ENCODE measurements at places on chromosomes 16 and 17.

DNA sequence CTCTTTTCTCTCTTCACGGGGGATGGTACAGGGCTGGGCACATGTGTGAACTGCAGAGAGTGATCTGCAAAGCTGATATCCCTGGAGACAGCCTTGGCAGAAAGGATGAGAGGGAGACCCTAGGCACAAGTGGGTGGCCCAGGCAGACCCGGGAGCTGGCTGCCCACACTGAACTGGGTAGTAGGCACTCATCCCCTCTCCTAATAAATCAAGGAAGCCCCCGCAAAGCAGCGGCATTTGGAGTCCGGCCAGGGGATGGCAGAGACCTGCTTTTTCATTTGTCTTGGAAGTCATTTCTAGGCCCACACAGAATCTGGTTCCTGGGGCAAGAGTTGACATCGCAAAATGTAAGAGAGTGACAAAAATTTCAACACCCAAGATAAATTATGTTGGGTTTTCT, 3.0 kb upstream of the TFAP4 start:
- no peak for DNase-seq

DNA sequence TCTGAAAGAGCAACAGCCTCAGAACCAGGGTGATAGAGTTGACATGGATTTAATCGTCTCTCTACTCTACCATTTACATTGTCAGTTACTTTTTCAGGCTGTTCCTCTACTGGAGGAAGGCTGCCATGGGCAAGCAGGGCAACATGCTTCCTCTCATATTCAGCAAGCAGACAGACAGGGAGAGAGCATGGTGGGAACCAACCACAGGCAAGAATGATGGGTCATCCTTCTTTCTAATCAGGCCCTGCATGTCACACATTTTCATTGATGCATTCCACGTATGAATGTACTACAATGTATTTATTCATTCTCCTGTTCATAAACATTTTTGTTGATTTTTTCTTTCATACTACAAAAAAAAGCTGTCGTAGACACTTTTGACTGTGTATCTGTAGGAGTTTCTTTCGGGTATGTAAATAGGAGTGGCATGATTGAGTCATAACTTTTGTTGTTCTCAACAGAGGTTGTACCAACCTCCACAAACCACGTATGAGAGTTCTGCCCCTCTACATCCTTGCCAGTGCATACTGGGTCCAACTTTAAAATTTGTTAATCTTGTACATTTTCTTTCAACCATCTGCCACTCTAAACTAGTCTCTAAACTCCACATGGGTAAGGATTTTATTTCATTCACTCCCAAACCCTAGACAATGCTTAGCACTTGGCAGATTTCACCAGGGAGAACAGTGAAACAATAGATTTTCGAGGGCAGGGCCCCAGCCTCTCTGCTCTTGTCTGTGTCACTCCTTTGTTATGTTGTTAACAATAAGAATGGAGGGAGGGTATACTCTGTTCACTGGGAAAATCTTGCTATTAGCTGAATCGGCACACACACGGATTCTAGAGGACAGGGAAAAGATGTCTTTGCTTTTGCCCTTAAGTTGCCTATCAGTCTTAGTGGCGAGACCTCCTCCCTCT, 58.7 kb downstream of the CMC2 start:
- DNase-seq, result no peak

DNA sequence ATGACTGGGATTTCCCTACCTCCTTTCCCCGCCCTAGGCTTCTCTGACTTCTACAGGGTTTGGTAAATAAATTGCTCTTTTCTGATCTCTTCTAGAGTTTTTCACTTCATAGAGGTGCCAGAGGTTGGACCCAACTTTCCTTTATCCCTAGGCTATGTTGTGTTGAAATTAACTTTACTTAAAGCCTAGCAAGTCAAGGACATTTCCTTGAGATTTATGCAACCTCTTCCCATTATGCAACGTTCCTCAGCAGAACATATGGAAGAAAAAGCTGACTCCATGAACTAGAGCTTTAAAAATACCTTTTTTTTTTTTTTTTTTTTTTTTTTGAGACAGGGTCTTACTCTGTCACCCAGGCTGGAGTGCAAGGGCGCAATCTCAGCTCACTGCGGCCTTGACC, 15.5 kb downstream of the MPO start:
- DNase-seq, result no peak

- no peak for DNase-seq
Observed at GRCh38 chr16:11161974-11162373, 94.0 kb downstream of the SOCS1 start.

DNA sequence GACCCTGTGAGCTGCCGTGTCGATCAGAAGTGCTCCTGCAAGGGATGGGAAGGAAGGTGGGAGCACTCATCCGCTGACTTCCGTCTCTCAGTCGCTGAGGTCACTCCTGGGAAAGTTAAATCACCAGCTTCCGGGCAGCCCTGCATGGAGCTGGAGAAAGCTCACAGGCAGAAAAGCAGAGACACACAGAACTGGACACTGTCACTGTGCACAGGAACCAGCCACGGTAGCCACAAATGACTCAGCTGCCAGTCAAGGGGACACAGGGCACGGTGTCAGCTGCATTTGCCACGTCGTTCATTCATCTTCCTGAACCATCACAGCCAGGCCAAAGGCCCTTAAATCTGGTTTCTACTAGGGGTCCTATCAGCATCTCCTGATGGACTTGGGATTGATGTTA, 226.4 kb upstream of the PSMD7 start:
- DNase-seq, result no peak

- no peak for DNase-seq
Observed at GRCh38 chr16:51449441-51449840, 298.4 kb upstream of the SALL1 start.

DNA sequence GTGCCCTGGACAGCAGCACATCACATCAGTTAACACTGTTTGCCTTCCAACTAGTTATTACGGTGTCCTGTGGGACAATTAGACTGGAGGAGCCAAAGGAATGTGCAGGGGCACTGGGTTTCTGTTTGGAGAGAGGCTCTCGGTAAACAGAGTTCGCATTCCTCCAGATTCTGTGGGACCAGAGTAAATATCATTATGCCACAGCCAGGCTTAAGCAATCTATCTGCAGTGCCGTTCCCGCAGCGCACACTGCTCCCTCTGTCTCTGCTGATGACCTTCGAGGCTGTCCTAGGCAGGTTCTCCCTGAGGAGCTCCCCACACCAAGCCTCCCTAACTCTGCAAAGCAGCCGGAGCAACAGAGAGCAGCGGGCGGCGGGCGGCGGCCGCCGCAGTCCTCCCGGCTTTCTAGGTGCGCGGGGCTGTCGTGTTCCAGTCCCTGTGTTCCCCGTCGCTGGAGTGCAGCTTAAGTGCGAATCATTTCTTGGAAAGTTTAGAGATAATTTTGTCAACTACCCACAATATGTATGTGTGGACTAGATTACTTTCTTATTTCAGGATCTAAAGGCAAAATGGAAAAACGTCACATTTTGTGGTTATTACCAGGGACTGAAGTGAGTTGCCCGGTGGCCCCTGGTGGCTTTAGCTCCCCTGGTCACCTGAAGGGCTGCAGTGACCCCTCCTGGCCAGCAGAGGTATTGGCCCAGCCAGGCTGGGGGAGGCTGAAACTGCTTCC, 43.3 kb downstream of the PGS1 start:
- no peak for DNase-seq

DNA sequence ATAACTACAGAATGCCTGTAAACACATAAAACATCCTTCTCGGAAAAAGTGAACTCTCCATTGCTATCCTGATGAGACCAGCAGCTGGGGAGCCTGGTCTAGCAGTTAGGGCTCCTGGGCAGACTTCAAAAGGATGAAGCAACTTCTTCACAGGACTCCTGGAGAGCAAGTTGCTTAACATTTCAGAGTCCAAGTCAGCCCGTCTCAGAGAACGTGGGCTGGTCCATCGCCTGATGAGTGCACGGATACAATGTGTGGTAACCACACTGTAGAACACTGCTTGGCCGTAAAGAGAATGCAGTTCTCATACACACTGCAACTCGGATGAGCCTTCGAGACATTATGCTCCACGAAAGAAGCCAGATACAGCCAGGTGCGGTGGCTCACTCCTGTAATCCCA, 52.7 kb downstream of the TMEM235 start:
- no peak for DNase-seq

DNA sequence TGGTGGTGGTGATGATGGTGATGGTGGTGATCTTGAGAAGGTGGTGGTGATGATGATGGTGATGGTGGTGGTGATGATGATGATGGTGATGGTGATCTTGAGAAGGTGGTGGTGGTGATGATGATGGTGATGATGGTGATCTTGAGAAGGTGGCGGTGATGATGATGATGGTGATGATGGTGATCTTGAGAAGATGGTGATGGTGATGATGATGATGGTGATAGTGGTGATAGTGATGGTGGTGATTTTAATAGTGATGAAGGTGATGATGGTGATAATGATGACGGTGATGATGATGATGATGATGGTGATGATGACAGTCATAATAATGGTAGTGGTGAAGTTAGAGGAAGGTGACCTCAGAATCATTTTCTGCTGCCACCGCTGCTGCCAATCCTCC, 75.1 kb downstream of the MYH13 start:
- DNase-seq, result no peak

DNA sequence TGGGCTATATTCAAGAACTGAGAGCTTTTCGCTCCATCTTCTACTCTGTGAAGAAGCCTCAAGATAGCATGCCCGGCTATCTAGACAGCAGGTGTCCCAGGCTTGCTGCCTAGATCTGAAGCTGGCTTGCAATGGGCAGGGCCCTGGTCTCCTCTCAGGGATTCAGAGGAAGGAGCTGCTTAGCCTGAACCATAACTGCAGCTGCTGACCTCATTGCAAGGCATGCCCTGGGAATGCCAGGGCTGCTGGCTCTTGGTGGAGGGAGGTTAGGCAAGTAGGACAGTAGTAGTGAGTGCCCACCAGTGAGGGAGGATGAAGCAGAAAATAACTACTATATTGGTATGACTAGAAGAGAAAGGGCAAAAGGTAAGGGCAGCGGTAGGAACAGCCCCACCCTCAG, 21.3 kb upstream of the SLC35B1 start:
- DNase-seq, result no peak

DNA sequence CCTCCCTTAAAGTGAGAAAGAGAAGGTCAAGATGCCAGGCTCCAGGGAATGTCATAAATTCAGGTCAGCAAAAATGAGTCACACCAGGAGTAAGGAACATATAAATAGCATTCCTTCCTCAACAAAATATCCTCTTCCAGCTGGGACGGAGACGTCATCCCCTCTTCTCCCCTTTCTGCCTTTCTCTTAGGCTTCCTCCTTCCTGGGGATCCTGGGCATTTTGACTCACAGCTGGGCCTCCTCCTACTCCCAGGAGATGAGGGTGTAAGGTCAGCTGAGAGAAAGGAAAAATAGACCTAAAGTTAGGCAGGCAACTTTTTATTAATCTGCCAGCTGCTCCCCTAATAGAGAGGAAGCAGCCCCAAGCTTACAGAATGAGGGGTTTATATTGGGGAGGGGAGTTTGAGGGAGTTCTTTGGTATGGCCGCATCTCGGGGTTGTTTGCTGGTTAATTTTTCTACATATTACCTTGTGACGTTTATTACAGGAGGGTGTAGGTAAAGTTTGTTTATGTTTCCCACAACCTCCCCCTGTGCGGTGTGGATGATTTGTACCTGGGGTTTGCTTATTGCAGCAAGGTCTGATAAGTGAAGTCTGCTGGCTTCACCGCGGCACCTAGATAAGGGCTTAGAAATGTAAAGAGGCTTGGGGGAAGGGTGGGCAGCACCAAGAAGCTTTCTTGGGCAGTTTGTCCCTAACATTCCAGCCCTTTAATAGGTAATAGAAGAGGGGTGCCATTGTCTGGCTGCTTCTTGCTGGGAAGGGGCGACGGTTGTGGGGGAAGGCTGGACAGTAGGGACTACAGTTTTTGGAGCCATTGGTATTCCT, 7.1 kb upstream of the ZNF747 start:
- DNase-seq, result no peak

- no peak for DNase-seq
Observed at GRCh38 chr17:37259030-37259735, 116.6 kb upstream of the C17orf78 start.

- DNase-seq, result no peak
Observed at GRCh38 chr16:88681084-88681680, 5.1 kb downstream of the SNAI3 start.

DNA sequence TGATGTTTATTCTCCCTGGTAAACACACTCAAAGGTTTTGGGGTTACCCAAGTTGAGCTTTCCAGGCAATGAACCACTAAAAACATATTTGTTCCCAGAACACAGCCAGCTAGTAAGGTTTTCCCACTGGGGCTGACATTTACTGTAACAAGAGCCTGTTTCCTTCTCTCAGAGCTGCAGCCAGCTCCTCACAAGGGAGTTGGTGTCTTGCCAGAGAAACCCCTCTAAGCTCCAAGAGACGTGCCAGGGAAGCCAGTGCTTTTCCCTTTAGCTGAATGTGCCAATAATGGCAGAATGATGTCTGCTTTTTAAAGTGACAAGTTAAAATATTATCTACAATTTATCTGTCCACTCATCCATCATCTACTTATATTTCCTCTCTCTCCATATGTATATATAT, 170.8 kb upstream of the RBFOX1 start:
- no peak for DNase-seq

All from anterior cingulate cortex (tissue), 58 donors.